WTC11 (cell line): ENCODE measurements at places on chromosomes 7 and 10.

DNA sequence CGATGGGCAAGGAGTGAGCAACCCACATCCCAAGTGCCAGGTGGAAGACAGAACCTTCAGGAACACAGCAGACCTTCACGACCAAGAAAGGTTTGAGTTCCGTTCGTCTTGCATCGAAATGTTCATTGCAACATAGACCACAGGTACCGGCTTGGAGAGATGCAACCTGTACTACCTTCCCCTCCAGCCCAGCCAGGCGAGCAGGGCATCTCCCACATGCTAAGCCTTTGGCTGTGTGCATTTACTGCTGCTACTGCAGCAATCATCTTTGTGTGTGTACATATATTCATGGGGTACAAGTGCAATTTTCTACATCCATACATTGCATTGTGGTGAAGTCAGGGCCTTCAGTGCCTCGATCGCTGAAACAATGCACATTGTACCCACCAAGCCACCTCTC lies 58.8 kb downstream of the CTBP2 start:
- no peak for DNase-seq
- peak overlapping the region; percentile 84 for H3K27ac ChIP-seq
- no peaks in the 10 kb centered on the region for H3K27me3 ChIP-seq
- peaks cover 94% of the 10 kb centered on the region for H3K4me1 ChIP-seq
- 0 out of 2 replicates have a peak overlapping the region, but pooled peaks have one; percentile 2 for H3K4me3 ChIP-seq

DNA sequence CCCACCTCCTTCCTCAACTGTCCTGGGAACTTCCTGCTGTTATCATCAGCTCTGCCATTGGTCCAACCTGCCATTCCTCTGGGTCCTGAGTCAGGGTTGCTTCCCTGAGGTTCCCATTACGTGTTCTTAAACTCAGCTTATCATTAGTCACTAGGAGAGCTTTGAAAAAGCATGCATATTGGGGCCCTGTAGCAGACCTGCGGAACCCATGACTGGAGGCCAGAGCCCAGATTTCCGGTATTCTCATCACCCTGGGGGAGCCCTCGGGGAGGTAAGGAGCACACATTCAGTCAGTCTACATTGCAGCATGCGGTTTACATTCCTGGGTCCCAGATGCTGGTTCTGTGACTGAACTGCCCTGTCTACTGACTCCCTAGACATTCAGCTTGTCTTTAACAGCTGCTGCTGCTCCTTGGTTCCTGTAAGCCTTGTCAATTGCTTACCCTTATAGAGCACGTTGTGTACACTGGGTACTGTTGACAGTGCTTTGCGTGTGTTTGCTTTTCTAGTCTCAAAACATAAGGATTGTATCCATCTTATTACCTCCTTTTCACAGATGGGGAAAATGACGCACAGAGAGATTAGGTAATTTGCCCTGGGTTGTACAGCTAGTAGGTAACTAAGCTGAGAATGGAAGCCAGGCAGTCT lies 12.8 kb downstream of the CDHR3 start:
- H3K4me1 ChIP-seq, result peaks cover 23% of the 10 kb centered on the region
- H3K27me3 ChIP-seq, result no peaks in the 10 kb centered on the region; the same call in 1 of the 2 replicates
- H3K27ac ChIP-seq, result no peak overlapping the region
- no peaks in the 10 kb centered on the region for H3K36me3 ChIP-seq

- H3K4me3 ChIP-seq, result no peak overlapping the region
- no peaks in the 10 kb centered on the region; the same call in 1 of the 2 replicates for H3K36me3 ChIP-seq
- no peak for DNase-seq
- H3K4me1 ChIP-seq, result peaks cover 9% of the 10 kb centered on the region
- no peak overlapping the region for H3K27ac ChIP-seq
- peaks cover 81% of the 10 kb centered on the region for H3K27me3 ChIP-seq
These were observed 181.5 kb downstream of the DIP2C start for GRCh38 chr10:507908-508444.

- peaks cover 28% of the 10 kb centered on the region for H3K27me3 ChIP-seq
- no peak overlapping the region for H3K27ac ChIP-seq
- H3K4me1 ChIP-seq, result peaks cover 14% of the 10 kb centered on the region
- no peaks in the 10 kb centered on the region for H3K36me3 ChIP-seq
- no peak overlapping the region for H3K4me3 ChIP-seq
- no peak for DNase-seq
These were observed 215.5 kb downstream of the GATA3 start for GRCh38 chr10:8269976-8270375.

DNA sequence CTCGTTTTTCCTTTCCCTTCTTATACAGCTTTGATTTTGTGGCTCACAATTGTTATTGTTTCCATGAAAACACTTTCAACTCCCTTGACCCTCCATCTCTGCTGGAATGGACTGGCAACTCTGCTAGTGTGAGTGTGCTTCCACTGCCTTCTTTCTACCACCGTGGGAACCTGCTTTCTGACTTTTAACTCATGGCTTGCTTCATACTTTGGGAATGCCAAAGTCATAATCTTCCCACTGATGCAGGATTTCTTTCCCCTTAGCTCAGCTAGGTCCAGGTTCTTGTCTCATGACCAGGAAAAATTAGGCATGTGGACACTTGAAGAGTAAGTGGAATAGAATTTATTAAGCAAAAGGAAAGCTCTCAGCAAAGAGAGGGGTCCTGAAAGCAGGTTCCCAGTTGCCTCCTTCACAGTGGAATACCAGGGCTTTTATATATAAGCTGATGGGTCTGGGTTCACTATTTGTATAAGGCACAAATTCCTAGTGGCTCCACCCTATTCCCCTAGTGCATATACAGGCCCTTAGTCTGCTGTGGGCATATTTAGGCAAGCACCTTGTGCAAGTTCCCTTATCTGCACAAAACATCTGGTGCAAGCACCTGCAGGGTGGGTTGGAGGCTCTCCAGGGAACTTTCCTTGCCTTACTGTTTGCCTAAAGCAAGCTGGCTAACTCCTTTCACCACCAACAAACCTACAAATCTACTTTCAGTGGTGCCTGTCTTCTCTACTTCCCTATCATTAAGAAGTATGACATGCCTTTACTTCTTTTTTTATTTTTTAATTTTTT lies 119.5 kb downstream of the CFAP58 start:
- peaks cover 8% of the 10 kb centered on the region; the same call in 1 of the 2 replicates for H3K4me1 ChIP-seq
- H3K27ac ChIP-seq, result no peak overlapping the region
- no peak for DNase-seq
- no peak overlapping the region for H3K4me3 ChIP-seq
- no peaks in the 10 kb centered on the region; the same call in 1 of the 2 replicates for H3K27me3 ChIP-seq

GRCh38 chr7:20896996-20897395 lies 110.3 kb upstream of the SP8 start:
- H3K36me3 ChIP-seq, result peaks cover 13% of the 10 kb centered on the region
- no peaks in the 10 kb centered on the region for H3K27me3 ChIP-seq
- H3K27ac ChIP-seq, result no peak overlapping the region
- no peak overlapping the region for H3K4me3 ChIP-seq
